ENCODE measurements at places on chromosomes 7 and 10.

- no peak for DNase-seq
These were observed 280.8 kb downstream of the ZEB1 start for GRCh38 chr10:31599626-31600504.

DNA sequence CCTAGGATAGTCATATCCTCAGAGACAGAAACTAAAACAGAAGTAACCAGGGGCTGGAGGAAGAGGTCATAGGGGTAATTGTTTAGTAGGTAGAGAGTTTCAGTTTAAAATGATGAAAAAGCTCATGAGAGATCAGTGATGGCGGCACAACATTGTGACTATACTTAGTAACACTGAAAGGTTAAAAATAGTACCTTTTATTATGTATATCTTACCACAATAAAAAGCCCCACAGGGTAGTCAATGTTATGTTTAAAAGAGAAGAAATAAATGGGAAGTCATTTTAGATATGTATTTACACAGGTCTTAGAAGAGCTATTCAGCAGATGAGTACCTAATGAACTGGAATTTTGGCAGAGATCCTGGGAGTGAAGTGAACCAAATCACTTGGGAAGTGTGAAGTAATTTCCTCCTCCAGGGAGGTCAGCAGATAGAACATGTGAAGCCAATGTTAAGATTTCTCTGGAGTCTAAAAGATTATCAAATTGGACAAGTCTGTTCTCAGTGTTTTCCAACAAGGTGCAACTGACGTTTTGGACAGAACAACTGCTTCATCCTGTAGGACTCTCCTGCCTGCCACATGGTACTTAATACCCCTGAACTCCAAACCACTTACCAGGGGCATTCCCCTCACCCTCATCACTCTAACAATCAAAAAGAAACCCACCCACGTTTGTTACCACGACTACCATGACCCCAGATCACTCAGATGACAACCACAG lies 6.4 kb downstream of the CDCA7L start:
- DNase-seq: no peak

DNA sequence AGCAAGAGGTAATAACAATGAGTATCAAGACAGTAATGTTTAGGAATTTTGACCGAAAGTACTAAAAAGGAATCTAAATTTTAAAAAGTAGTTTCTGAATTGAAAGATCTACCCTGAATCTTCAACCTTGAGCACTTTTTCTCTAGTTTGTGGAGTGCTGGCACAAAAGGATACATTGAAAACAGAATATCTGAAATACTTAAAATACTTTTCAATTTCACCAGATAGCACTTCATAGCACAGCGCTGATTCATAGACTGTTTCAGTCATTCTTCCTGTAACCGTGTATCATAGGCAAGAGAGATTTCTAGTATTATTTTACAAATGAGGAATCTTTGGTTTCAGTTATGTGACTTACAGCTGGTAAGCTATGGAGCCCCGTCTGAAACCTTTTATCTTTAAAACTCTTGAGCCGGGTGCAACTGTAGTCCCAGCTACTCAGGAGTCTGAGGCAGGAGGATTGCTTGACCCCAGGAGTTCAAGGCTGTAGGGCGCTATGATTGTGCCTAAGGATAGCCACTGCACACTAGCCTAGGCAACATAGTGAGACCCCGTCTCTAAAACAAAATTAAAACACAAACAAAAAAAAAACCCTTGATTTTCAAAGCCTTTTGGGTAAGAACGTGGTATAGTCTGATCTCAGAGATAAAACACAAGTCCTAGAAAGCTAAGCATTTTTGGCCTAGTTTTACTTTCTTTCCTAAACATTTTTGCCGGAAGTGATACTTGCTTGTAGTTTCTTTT lies 35.1 kb downstream of the FHIP2A start:
- DNase-seq: no peak

DNA sequence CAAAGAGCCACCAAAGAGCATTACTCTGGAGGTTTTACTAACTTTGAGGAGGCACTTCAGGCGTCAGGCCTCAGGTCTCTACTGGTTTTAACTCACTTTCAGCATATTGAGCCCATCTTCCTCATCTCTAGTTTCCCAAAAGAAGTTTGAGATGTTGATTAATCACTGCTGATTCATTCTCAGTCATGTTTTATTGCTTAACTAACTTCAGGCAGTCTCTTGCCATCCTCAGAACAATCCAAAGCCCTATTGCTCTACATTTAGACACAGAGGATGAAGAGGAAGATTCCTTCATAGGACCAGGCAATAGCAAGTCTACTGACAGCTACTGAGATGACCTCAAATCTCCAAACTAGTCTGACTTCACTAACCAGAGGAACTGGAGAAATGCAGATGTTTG lies 39.1 kb upstream of the BET1 start:
- DNase-seq: no peak

DNA sequence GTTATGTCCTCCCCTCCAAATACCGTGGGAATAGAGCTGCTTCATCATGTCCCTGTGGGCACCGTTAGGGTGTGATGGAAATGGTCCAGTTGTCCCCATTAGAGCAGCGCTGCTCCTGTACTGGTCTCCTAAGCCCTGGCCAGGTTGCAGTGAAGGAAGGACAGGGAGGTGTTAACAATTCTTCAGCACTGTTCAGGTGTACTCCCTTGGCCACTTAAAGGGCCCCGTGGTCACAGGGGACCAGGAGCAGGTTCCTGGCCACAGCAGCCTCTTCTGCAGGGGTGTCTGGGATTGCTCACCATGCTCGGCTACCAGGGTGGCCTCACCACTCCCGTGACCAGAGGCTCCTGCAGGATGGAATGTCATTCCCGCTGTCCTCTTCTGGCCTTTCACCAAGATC lies 65.8 kb downstream of the MINDY4 start:
- no peak for DNase-seq

- DNase-seq: peak; percentile 45
These were observed 32.2 kb downstream of the ZCCHC24 start for GRCh38 chr10:79413196-79413595.

DNA sequence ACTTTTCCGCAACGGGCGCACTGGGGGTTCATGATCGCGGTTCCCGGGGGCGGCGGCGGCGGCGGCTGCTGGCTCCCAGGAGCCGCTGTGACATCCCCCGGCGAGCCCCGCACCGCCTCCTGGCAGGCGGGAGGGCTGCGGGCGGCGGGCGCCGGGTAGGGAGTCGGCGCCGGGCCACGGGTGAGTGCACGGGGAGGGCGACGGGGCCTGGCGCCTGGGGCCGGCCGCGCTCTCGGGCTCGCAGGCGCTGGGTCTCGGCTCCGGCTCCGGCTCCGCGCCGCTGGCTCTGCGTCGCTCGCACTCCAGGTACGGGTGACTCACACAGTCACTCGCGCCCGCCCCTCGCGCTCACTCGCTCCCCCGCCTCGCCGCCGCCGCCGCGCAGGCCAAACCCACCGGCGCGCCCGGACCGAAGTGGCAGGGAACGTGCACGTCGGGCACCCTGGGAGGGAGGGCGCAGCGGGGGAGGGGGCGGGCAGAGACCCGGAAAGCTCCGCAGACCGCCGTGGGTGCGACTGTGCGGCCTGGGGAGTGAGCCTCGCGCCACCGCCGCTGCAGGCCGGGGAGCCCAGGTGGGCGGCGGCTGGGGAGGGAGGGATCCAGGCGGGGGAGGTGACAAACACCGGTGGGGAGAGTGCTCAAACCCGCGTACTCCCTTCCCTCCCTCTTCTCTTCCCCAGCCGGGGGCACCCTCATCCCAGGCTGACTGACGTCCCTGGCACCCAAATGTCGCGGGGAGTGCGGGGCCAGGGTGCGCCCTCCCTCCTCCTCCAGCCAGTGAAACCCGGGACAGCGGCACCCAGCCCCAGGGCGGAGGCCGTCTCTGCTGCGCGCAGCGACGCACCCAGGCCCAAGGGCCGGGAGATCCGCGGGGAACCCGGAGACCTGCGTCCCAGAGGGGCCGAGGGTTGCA lies 276.9 kb upstream of the NEBL start:
- DNase-seq: no peak

DNA sequence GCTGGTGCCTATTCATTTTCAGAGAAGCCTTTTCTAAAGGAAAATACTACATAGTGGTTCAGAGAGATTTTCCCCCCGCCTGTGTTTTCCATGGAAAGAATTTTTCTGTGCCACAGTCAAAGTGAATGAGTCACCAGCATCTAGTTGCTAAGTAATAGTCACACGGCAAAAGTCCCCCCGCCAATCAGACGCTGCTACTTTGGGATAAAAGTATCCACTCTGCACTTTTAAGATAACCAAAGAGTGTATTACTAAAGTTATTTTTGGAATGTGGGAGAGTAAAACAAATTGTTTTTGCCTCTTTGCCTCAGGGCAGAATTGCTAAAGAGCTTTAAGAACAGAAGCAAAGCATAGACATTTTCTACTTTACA lies 23.5 kb downstream of the ABLIM1 start:
- DNase-seq: no peak

DNA sequence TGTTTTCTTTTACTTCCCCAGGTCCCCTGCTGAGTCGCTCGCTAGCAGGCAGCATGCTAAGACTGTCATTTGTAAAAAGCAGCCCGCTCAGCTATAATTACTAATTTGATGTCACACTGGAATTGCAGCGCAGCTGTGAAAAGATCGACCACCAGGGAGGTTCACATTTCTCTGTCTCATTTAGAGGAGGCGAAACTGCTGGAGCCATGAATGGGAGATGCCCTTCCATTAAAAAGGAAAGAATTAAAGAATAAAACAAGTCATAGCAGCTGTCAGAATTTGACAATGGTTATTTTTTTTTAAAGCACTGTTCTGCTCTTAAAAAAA lies 153.5 kb downstream of the PIP4K2A start:
- no peak for DNase-seq

DNA sequence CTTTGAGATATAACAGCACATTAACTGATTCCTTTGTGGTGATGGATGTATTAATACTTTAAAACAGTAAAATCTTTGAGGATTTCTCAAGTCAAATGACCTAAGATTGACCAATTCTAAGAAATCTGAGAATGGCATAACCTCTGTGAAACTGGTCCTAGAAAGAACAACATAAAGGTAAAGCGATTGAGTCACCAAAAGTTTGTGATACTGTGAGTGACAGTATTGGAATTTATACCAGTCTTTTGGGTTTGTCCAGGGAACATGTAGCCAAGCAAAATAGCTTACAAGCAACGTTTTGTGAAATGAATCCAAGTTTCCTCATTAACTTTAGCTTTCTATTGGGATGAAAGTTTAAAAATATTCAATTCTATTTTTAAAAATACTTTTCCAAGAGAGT lies 157.4 kb upstream of the TMEM196 start:
- no peak for DNase-seq

GRCh38 chr10:11209830-11210181 lies 192.1 kb downstream of the CELF2 start:
- no peak for DNase-seq

- DNase-seq: peak; percentile 56
These were observed 30.1 kb downstream of the NUDCD3 start for GRCh38 chr7:44460325-44460724.

DNA sequence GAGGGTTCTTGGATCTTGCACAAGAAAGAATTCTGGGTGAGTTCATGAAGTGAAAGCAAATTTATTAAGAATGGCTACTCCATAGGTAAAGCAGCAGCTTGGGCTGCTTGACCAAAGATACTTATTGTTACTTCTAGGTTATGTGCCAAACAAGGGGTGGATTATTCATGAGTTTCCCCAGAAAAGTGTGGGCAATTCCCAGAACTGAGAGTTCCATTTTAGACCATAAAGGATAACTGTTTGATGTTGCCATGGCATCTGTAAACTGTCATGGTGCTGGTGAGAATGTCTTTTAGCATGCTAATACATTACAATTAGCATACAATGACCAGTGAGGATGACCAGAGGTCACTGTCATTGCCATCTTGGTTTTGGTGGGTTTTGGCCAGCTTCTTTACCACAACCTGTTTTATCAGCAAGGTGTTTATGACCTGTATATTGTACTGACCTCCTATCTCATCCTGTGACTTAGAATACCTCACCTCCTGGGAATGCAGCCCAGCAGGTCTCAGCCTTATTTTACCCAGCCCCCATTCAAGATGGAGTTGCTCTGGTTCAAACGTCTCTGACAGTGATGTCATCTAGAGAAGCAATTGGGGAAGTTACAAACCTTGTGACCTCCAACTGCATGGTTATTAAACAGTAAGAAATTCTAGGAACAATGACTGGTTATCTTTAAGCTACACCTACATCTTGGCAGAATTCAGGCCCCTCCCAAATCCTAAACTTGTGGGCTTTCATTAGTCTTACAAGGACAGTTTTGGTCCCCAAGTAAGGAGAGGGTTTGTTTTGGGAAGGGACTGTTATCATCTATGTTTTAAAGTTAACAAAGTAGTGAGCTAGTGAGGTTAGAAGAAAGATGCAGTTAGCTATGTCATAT lies 48.0 kb upstream of the INHBA start:
- DNase-seq: no peak

DNA sequence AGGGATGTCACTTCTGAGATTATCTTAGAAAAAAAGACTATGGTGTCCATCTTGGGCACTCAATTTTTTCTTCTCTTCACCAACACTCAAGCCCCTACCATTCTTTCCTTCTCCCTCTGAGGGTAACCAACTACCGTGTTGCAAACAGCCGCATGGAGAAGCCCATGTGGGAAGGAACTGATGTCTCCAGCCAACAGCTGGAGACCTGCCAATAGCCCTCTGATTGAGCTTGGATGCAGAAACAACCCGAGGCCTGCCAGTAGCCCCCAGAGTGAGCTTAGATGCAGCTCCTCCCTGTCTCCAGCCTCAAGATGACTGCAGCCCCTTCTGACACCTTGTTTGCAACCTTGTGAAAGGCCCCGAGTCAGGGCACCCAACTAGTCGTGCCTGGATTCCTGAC lies 36.4 kb upstream of the CHCHD3 start:
- DNase-seq: no peak

DNA sequence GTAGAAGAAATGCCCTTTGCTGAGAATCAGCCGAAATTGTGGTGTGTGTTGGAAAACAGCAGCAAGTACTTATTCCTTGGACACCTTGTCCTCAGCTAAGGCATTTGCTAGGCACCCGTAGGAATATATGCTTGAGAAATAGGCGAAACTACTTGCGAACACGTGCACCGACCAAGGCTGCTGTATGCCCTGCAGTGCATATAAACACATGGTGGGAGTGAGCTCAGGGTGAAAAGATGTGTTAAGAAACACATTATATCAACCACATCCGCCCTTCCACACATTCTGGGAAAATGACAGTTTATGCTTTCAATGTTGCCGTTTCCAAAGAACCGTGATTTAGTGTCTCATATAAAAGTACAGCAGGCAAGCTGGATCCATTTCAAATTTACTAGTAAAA lies 199.2 kb downstream of the JCAD start:
- DNase-seq: no peak

- DNase-seq: no peak
These were observed 47.7 kb downstream of the EGFR start for GRCh38 chr7:55066524-55066923.

All from CD4-positive, alpha-beta T cell treated with Interleukin-15 for 1 hour (primary cell).